ENCODE measurements at places on chromosomes 16 and 17.

- DNase-seq = no peak
Observed at GRCh38 chr16:71472051-71472450, 10.0 kb upstream of the ZNF23 start.

- DNase-seq = no peak
Observed at GRCh38 chr16:57800200-57801097, 1.8 kb downstream of the KIFC3 start.

DNA sequence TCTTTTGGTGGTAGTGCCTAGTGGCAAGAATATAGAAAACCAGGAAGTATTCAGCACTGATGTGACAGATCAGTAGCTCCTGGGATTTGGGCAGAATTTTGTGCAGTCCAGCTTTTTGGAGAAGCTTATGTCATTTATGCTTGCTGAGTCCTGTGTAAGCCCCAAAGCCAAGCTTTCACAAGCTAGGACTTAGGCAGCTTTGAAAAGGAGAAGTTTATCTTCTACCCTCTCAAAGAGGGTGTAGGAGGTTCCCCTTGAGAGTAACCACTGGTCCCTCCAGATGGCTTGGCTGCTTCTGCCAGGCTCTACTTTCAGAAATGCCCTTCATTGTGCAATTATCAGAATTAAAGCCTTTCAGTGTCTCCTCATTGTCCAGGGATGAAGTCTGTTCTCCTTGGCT, 78.8 kb downstream of the CES1 start:
- no peak for DNase-seq

DNA sequence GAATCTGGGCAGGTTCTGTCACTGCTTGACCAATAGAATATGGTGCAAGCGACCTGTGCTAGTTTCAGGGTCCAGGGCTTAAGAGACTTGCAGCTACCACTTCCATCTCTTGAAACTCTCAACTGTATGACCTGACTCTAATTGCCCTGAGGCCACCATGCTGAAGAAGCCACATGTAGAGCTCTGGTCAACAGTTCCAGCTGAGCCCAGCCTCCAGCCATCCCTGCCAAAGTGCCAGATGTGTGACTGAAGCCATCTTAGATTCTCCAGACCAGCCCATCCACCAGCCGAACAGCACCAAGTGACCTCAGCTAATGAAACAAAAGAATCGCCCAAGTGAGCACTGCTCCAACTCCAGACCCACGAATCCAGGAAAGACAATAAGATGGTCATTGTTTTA, 3.4 kb upstream of the MT2A start:
- no peak for DNase-seq

DNA sequence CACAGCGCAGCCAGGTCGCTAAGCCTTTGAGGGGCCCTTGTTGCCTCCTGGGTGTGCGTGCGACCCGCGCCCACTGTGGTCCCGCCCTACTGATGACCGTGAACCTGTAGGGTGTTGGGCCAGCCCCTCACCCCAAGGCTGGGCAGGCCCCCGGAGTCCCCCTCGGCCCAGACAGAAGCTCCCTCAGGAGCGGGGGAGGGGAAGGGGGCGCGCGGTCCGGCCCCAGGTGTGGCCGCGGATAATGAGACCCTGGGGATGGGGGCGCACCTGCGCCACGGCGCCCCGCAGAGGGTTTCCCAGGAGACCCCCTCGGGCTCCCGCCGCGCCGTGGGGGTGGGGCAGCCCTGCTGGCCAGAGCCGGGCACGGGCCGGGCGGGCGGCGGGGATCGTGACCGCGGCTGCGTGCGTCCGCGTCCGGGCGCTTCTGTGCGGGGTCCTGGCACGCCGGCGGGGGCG, 358 bp upstream of the ARHGDIG start:
- no peak for DNase-seq

All from hematopoietic multipotent progenitor cell treated with erythropoietin and hydrocortisone succinate and interleukin-3 and kit ligand, for 8 days (in vitro differentiated cells).